RPMI7951 (cell line): ENCODE measurements at places on chromosomes 12 and 14. TPM values are rescaled to one million over a fixed set of nuclear protein-coding genes. Genes with fewer than 3 reads are reported as not detected.

Gene SLC25A47
- not detected in 2 replicates for total RNA-seq

DNA sequence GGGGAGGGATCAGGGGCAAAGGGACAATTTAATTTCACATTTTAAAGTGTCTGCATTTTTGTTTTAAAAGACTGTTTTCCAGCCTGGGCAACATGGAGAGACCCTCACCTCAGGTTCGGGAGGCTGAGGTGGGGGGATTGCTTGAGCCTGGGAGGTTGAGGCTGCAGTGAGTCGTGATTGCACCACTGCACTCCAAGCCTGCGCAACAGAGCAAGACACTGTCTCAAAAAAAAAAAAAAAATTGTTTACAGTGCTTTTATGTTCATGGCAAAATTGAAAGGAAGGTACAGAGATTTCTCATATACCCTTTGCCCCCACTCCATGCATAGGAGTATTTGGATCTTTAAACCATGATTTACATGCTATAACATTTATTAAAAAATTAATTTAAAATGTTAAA lies 16.4 kb upstream of the HVCN1 start:
- no peak for DNase-seq

DNA sequence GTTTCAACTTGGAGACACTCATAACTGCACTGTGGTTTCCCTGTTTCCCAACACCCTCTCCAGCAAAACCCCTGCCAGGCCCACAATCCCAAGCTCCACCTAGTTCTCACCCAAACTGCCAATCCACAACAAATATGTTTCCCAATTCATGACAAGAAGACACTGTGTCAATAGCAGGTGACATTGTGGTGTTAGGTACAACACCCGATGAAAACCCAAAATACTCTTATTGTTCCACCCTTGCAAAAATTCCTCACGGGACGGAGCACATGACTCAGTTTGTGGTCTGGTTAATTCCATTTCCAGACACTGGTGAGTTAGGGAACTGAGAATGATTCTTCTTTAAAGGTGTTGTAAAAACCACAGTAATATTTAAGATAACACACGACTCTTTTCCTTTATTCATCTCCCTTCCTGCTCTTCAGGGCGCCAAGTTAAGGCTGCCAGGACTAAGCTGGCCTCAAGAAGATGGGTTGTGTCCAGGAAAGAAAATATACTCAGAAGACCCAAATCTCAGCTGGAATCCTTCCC lies 735.5 kb downstream of the MED13L start:
- peak; percentile 45 for DNase-seq

DNA sequence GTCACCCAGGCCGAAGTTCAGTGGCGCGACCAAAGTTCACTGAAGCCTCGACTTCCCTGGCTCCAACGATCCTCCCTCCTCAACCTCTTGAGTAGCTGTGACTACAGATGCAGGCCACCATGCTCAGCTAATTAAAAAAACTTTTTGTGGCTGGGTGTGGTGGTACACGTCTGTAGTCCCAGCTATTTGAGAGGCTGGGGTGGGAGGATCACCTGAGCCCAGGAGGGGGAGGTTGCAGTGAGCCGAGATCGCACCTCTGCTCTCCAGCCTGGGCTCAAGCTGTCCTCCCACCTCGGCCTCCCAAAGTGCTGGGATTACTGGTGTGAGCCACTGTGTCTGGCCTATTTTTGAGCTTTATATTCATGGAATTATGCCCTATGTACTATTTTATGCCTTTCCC lies 18.1 kb upstream of the RAD52 start:
- DNase-seq = no peak

- no peak for DNase-seq
Observed at GRCh38 chr12:99948370-99948769, 36.4 kb downstream of the ANKS1B start.

- DNase-seq = peak; percentile 98
Observed at GRCh38 chr12:31518680-31519227, 72.2 kb downstream of the DENND5B start.

DNA sequence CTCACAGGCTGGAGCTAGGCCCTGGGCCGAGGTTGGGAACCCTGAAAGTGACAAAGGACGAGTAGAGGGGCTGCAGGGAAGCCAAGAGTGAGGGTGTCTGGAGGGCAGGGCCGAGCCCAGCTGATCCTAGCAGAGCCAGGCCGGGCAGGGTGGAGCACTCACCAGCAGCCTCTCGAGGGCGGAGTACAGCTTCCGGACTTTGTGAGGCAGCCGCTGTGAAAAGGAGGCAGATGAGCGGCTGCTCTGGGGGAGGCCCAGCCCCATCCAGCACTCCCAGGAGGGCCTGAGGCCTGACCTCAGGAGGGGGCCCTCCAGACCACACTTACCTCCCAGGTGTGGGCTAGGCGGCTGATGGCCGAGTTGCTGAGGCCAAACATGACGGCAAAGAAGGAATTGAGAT lies 14.7 kb upstream of the ENDOU start:
- DNase-seq = no peak
